Activated CD8-positive, alpha-beta T cell treated with anti-CD3 and anti-CD28 coated beads, Interleukin-2, amount 10 ng/mL, durations not matched to agents 7 days and 5 days (primary cell): ENCODE measurements at places on chromosomes 3 and 15.

GRCh38 chr3:172194702-172195406, 155.5 kb downstream of the FNDC3B start:
- H3K27me3 ChIP-seq: no peaks in the 10 kb centered on the region
- H3K4me1 ChIP-seq: no peaks in the 10 kb centered on the region

GRCh38 chr3:65060904-65061303, 373.1 kb upstream of the ADAMTS9 start:
- no peaks in the 10 kb centered on the region for H3K36me3 ChIP-seq
- H3K27me3 ChIP-seq: no peaks in the 10 kb centered on the region
- no peaks in the 10 kb centered on the region for H3K4me1 ChIP-seq
- no peak overlapping the region for H3K4me3 ChIP-seq

GRCh38 chr3:67635806-67636205, 18.6 kb downstream of the SUCLG2 start:
- H3K27ac ChIP-seq: no peak overlapping the region
- no peak for DNase-seq
- no peaks in the 10 kb centered on the region for H3K27me3 ChIP-seq
- peaks cover 55% of the 10 kb centered on the region for H3K36me3 ChIP-seq

DNA sequence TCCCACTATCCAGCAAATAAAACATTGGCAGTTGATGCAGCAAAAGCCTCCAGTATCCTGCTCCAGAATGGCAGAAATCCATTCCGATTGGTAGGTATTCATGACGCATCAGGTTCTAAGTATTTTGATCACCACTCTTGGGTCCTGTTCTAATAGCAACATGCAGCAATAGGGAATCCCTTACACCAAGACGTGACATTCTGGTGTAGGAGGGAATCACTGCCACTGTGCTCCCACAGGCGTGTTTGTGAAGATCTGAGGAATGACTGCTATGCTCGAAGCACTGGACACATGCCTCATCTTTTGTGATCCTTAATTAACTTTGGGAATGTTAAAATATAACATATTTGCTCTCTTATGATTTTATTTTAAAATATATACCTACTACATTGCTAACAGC, 552.9 kb downstream of the MECOM start:
- no peak for DNase-seq
- no peaks in the 10 kb centered on the region for H3K27me3 ChIP-seq
- no peaks in the 10 kb centered on the region for H3K36me3 ChIP-seq
- no peak overlapping the region for H3K27ac ChIP-seq
- H3K4me1 ChIP-seq: no peaks in the 10 kb centered on the region

DNA sequence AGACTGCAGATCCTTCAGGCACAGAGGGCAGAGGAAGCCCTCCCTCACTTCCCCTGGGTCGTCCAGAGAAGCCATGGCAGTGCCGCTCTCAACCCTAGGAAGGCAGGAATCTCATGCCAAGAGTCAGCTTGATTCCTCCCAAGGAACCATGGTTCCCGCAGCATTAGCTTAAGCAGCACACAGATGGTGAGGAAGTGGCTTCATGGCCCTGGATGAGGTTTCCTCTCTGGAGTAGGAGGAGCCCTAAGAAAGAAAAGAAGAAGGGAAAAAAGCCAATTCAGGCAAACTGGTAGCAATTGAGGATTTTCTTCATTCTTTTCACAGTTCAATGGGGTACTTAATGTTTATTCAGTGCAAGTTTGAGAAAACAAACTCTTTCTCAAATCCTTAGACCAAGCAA, 2.9 kb downstream of the RBSN start:
- no peak for DNase-seq
- H3K27ac ChIP-seq: no peak overlapping the region
- peaks cover 2% of the 10 kb centered on the region for H3K27me3 ChIP-seq
- peaks cover 36% of the 10 kb centered on the region for H3K4me1 ChIP-seq
- H3K36me3 ChIP-seq: peaks cover 41% of the 10 kb centered on the region

DNA sequence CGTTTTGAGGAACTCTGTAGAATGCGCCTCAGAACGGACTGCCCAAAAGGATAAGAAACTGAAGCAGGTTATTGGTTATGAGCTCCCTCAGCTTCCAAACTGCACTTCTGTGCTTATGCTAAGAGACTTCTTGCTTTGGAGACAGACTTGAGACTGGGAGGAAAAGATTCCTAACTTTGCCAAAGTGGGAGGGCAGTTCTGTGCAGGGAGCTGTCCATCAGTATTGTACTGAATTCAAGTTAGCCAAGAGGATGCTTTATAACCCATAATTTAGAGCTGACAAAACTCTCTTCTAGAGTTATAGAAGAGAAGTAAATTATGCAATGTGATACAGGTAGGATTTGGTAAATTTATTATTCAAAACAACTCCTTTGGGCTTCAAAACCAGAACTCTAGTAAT, 519.8 kb upstream of the GBE1 start:
- H3K27me3 ChIP-seq: no peaks in the 10 kb centered on the region
- no peaks in the 10 kb centered on the region for H3K36me3 ChIP-seq
- H3K27ac ChIP-seq: no peak overlapping the region
- H3K4me1 ChIP-seq: no peaks in the 10 kb centered on the region

DNA sequence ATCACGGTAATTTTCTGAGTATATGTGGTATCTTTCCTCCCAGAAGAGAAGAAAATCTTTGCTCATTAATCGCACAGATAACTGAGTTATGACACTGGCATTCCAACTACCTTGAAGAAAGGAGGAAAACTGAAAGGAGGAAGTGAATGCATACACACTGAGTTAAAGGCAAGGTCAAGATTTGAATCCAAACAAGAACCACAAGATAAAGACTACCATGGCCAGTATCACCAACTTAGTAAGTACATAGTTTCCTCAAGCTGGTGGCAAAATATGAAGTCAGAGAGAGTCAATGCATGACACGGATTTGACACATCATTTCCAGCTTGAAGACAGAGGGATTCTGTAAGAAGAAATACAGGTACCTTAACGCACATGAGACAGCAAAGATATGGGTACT, 287.5 kb downstream of the ULK4 start:
- H3K27ac ChIP-seq: no peak overlapping the region
- H3K27me3 ChIP-seq: no peaks in the 10 kb centered on the region
- no peaks in the 10 kb centered on the region for H3K36me3 ChIP-seq

- no peaks in the 10 kb centered on the region for H3K36me3 ChIP-seq
- peak; percentile 51 for DNase-seq
- H3K4me3 ChIP-seq: no peak overlapping the region
- peaks cover 60% of the 10 kb centered on the region for H3K27me3 ChIP-seq
- H3K27ac ChIP-seq: no peak overlapping the region
Observed at GRCh38 chr15:91055548-91056331, 33.3 kb upstream of the VPS33B start.

DNA sequence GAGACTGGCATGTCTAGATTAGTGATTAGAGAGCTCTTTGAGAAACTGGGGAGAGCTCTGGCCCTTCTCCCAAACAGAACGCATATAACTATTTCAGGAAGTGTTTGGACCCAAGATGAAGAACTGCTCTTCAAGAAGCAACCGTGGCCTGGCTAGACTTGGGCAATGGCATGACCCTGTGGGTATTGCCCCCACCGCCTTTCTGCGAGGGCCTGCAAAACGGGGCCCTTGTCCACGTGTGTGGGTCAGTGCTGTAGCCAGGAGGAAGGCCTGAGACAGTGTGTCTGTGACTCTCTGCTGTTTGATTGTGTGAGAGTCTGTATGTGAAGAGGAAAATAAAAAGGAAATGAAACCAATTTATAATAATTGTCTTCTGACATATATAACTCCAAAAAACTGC, 42.5 kb downstream of the EEFSEC start:
- no peak for DNase-seq
- H3K27ac ChIP-seq: no peak overlapping the region
- peaks cover 5% of the 10 kb centered on the region for H3K4me1 ChIP-seq
- H3K27me3 ChIP-seq: no peaks in the 10 kb centered on the region
- H3K4me3 ChIP-seq: no peak overlapping the region

- H3K27me3 ChIP-seq: peaks cover 36% of the 10 kb centered on the region
- H3K27ac ChIP-seq: no peak overlapping the region
- no peaks in the 10 kb centered on the region for H3K36me3 ChIP-seq
Observed at GRCh38 chr3:49868862-49869466, 742 bp downstream of the CAMKV start.

DNA sequence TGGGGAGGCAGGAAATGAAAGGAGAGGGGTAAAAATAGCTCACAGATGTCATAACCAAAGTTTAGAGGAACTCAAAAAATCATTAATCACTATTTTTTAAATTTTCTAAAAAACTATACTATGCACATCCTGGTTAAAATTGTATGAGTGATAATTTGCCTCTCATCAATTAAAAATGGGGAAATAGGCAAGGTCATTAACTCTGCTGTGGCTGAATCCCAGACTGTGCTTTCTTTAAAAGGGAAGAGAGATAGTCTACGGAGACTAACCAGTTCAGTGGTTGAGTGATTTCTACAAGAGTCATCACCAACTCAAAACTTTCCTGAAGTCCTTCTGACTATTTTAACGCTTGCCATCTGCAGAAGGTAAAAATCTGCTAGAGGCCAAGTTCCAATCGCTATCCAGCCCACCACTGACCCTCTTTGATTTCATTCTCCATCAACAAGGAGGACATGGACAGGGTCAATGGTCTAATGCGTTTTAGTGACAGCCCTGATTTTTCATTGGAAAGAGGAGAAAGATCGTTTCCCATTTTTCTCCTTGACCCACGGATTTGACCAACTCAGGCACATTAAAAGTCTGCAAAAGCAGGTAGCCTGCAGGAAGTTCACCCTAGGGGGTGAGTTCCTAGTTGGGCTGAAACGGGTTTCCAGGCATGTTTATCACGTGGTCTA, 850 bp downstream of the SUCLG2 start:
- H3K4me1 ChIP-seq: peaks cover 68% of the 10 kb centered on the region
- peaks cover 71% of the 10 kb centered on the region for H3K36me3 ChIP-seq
- H3K4me3 ChIP-seq: peak overlapping the region; percentile 82
- DNase-seq: no peak

DNA sequence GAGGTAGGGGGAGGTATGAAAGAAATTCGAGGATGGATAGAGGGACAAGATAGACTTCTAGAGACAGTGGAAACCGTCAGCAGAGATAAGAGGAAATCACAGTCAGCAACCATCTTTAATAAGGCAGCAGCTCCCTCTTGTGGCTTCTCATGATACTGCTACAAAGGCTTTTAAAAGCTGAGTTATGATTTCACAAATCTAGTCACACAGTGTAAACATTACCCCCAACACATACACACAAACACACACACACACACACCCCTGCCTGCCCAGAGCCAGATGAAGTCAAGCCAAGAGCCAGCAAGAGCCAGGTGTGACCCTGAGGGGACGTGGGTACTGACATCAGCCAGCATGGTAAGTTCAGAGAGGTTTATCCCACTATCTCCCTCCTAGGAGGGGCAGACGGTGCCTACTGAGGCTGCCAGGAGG, 18.9 kb upstream of the TGM5 start:
- H3K4me3 ChIP-seq: no peak overlapping the region
- H3K4me1 ChIP-seq: peaks cover 12% of the 10 kb centered on the region
- H3K27ac ChIP-seq: peak overlapping the region; percentile 28
- H3K36me3 ChIP-seq: no peaks in the 10 kb centered on the region

DNA sequence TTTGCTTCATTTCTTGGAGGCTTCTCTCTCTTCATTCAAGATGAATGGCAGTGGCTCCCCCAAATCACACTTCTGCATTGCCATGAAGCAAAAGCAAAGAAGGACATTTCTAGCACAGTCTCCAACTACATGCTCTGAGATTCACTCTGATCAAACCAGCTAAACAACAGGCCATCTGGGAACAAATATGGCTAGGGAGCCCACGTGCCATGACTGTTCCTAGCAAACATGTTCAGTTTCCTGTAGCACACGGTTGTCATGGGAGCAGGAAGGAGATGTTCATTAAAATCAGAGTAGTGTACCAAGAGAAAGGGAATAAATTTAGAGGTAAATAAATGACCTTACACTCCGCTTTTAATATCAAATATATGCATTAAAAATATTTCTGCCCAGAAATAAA, 327.3 kb downstream of the GBE1 start:
- no peaks in the 10 kb centered on the region for H3K4me1 ChIP-seq
- H3K27me3 ChIP-seq: no peaks in the 10 kb centered on the region
- H3K27ac ChIP-seq: no peak overlapping the region
- DNase-seq: no peak
- no peak overlapping the region for H3K4me3 ChIP-seq

GRCh38 chr3:42173307-42173706, 82.2 kb downstream of the TRAK1 start:
- H3K4me1 ChIP-seq: peaks cover 59% of the 10 kb centered on the region
- peak overlapping the region; percentile 57 for H3K4me3 ChIP-seq
- peak overlapping the region; percentile 97 for H3K27ac ChIP-seq
- DNase-seq: peak; percentile 44
- H3K27me3 ChIP-seq: no peaks in the 10 kb centered on the region

GRCh38 chr15:59339252-59339672, 33.4 kb downstream of the MYO1E start:
- H3K4me1 ChIP-seq: peaks cover 9% of the 10 kb centered on the region
- DNase-seq: no peak
- H3K27me3 ChIP-seq: peaks cover 19% of the 10 kb centered on the region
- H3K27ac ChIP-seq: no peak overlapping the region

DNA sequence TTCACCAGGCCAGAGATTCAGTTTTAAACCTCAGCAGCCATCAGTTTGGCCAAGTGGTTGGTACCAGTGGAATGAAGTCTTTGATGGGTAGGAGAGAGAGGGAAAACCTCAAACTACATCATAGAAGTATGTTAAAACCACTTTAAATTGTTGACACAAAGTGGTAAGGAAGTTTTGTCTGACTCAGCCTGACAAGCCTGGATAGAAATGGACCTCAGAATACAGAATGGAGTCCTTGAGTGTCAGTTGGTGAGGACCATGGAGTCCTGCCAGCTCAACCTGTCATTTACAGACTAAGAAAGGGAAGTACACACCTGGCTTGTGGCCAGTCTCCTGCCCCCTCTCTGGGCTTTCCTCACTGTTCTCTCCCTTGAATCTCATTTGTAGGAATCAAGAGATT, 12.1 kb downstream of the EAF1 start:
- H3K27ac ChIP-seq: no peak overlapping the region
- H3K36me3 ChIP-seq: peaks cover 84% of the 10 kb centered on the region
- H3K27me3 ChIP-seq: no peaks in the 10 kb centered on the region
- no peak for DNase-seq
- H3K4me1 ChIP-seq: peaks cover 33% of the 10 kb centered on the region
- H3K4me3 ChIP-seq: no peak overlapping the region

DNA sequence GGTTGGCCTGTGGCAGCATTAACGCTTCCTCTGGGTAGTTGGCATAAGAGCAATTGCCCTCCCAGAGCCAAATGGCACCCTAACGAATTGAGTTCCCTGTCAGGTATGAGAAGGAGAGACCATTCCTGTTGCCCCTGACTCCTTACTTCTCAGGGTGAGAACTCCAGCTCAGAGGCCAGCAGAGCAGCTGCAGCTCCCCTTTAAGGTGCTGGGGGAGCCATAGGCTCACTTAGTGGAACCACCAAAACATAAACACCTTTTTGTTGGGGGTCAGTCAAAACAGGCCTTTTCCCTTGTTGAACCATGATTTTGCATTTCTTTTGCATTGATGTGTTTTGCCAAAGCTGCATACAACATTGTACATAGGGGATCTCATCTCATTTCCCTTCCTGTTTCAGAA, 28.1 kb upstream of the LHFPL4 start:
- no peaks in the 10 kb centered on the region for H3K27me3 ChIP-seq
- H3K4me1 ChIP-seq: no peaks in the 10 kb centered on the region
- H3K36me3 ChIP-seq: no peaks in the 10 kb centered on the region
- no peak overlapping the region for H3K27ac ChIP-seq
- no peak overlapping the region for H3K4me3 ChIP-seq
